Activated CD4-positive, CD25-positive, alpha-beta regulatory T cell (primary cell): ENCODE measurements at places on chromosomes 13 and 19.

- no peak for DNase-seq
These were observed 152.4 kb downstream of the DCLK1 start for GRCh38 chr13:35978607-35979316.

- no peak for DNase-seq
These were observed 949 bp downstream of the RAB3A start for GRCh38 chr19:18202778-18203407.

- DNase-seq: no peak
These were observed 16.3 kb downstream of the HSPH1 start for GRCh38 chr13:31145417-31145816.

DNA sequence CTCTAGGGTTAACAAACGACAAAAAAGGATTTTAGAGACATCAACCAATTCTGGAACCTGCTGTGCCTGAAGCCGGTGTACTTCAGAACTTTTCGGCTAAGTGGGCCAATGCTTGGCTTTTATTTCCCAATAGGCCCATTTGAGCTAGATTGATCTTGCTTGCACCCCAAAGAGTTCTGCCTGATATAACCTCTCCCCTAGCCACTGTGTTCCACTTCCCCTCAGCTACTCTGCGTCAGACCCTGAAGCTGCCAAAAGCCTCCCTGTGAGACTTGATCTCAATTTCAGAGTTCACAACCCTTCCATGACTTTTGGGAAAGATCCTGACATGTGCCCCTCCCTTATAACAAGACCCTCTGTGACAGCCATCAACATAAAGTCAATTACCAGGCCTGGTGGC lies 5.6 kb upstream of the SIGLEC14 start:
- no peak for DNase-seq

GRCh38 chr19:13839938-13840304 lies 37.0 kb upstream of the NANOS3 start:
- DNase-seq: no peak

- DNase-seq: no peak
These were observed 11.7 kb downstream of the LCP1 start for GRCh38 chr13:46170268-46170667.

DNA sequence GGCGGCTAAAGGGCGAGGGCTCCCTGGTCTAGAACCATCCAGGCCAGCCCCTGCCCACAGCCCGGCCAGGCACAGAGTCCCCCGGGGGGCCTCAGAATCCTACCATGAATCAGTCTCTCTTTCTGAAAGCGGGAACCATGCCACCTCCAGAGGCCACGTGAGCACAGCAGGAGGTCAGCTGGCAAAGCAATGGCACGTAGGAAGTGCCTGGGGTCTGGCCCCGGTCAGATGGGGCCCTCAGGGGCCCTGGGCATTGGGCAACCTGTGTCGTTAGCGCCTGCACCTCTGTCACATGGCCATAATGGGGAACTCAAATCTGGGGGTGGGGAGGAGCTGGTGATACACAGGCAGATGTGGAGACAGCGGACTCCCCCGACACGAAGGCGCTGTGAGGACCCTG lies 8.8 kb downstream of the MFSD12 start:
- no peak for DNase-seq

- no peak for DNase-seq
These were observed 121.4 kb downstream of the ENOX1 start for GRCh38 chr13:43665388-43665787.

DNA sequence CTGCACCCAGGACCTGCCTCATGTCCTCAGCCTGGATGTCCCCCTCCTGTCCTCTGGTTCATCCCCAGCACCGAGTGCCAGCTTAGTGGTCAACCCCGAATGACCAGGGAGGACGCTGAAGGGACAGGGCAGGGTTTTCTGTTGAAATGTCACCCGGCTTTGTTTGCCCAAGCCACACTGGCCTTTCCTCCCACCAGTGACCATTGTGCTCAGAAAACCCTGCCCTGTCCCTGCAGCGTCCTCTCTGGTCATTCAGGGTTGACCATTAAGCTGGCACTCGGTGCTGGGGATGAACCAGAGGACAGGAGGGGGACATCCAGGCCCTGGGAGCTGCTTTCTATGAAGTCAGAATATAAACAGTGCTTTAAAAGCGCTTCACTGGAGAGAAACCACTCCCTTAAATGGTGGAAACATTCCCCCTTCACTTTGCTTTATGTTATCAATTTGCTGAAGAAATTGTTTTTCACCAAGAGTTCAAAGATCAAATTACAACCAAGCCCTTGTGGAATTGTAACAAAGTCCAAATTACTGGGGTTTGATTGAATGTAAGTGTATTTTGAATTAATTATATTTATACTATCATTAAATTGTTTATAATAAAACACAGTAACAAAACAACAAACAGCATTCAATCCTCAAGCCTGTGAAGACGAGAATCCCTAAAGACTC lies 21.4 kb downstream of the CARS2 start:
- DNase-seq: no peak
